ENCODE measurements at places on chromosomes 1 and 21.

GRCh38 chr1:210922666-210923065 lies 211.3 kb downstream of the KCNH1 start:
- no peak for DNase-seq

DNA sequence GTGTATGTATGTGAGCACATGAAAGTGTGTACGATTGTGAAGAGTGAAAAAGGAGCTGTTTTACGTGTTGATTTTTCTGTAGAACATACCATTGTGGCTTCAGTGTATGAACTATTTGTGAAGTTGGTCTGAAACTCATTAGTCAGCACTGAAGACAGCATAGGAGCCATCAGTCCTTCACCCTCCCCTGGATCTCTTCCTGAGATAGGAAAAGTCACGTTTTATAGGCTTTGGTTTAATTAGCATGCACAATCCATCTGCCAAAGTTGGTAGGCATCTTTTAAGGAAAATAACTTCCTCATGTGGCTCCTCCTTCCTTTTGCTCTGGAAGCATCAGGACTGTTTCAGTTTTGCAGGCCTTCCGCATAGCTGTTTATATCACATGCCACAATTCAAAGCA lies 1.4 kb upstream of the RABIF start:
- no peak for DNase-seq

DNA sequence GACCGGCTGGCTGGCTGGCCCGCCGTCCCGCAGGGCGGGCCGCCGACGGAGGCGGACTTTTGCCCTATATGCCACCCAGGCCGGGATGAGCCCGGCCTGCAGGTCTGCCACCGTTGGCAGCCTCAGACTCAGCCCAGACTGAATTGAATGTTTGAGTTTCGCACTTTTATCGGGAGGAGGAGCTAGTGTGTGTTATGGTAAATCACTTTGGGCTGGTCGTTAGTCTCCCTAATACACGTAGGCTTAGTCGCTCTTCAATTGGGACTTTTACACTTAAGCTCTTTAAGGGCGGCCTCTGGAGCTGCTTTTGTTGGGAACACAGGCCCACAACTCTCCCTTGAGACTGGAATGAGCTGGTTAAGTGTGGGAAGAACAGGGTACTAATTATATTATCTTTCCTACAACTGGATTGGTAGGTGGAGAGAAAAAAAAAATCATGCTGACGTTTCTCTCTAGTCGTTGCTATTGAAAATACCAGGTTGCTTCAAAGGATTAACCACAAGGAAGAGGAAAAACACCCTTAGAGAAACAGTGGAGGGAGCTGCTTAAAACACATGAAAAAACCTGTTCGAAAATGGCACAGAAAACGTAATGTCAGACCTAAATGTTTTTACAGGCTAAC lies 1.4 kb upstream of the IRF2BP2 start:
- peak; percentile 94 for DNase-seq

DNA sequence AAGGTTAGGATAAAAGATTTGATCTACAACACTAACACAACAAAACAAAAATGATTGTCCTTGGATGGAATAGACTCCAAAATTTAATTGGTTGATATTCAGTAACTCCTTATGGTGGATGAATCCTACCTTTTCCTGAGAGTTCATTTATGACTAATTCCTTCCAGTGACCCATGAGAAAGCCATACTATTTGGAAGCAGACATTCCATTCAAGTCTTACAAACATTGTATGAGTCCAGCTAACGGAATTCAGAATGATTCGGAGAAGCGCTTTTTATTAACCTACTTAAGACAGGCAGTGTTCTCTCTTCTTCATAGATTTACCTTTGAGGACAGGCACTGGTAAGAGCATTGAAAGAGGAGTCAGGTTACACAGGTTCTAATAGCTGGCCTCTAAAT lies 155.6 kb upstream of the ZNF648 start:
- DNase-seq: no peak

- no peak for DNase-seq
These were observed 777.5 kb upstream of the ADGRL2 start for GRCh38 chr1:81023187-81023724.

DNA sequence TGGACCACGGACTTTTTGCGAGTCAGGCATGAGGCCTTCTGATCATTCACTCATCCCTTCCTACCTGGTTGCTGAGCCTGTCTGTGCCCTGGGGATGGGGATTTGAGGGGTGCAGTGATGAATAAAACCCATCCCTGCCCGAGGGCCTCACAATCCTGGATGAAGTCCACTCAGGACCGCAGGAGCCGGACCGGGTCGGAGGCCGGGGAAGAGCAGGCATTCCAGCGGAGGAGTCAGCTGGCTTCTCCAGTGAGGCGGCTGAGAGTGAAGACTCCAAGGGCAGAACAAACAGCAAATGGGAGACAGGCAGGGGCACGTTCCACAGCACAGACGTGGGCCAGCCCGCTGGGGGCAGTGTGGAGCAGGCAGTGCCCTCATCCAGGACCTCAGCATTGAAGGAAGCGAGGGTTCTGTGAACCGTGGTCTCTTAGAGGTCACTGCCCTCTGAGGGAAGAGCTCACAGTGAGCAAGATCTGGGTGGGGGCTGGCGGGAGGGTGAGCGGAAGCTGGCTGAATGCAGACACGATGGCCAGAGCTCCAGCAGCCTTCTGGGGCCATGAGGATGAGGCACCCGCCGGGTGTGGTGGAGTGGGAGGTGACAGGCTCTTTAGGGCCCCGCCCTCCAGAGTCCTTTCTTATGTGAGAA lies 10.9 kb upstream of the LRRC3 start:
- no peak for DNase-seq
